ENCODE measurements at places on chromosomes 3 and 15. TPM values are rescaled to one million over a fixed set of nuclear protein-coding genes. Genes with fewer than 3 reads are reported as not detected.

DNA sequence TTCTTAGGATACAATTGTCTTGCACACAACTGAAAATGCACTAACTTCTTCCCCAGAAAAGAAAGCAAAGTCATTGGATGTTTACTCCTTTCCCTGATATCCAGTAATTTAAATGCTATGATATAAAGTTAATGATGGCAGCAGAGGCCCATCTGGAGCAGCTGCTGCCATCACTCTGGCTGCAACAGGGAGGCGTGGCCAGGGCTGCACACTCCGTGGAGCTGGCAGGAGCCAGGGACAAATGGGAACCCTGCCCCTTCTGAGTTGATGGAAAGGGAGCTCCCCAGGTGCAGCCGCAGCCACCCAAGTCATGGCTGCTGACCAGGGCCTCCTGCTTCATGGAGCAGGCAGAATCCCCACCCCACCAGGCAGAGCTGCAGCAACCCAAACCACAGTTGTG is 72.6 kb upstream of the ALDH1A3 start:
- H3K4me1 ChIP-seq, result no peaks in the 10 kb centered on the region
- peaks cover 1% of the 10 kb centered on the region for H3K27me3 ChIP-seq
- no peak overlapping the region for H3K27ac ChIP-seq
- no peaks in the 10 kb centered on the region for H3K36me3 ChIP-seq
- no peak overlapping the region for H3K4me3 ChIP-seq

GRCh38 chr3:180804916-180805315 is 107.6 kb upstream of the FXR1 start:
- no peaks in the 10 kb centered on the region for H3K27me3 ChIP-seq
- no peaks in the 10 kb centered on the region for H3K4me1 ChIP-seq
- H3K27ac ChIP-seq, result no peak overlapping the region
- H3K36me3 ChIP-seq, result no peaks in the 10 kb centered on the region
- DNase-seq, result peak; percentile 9

- H3K36me3 ChIP-seq, result 0 out of 2 replicates have a peak, but pooled peaks cover 2% of the 10 kb centered on the region
- DNase-seq, result no peak
- H3K27me3 ChIP-seq, result no peaks in the 10 kb centered on the region
- peaks cover 62% of the 10 kb centered on the region for H3K4me1 ChIP-seq
These were observed 61.4 kb downstream of the SMAD6 start for GRCh38 chr15:66763186-66764071.

- no peak overlapping the region for H3K4me3 ChIP-seq
- H3K36me3 ChIP-seq, result peaks cover 3% of the 10 kb centered on the region
- no peaks in the 10 kb centered on the region for H3K4me1 ChIP-seq
- H3K27me3 ChIP-seq, result no peaks in the 10 kb centered on the region
- no peak overlapping the region for H3K27ac ChIP-seq
- DNase-seq, result no peak
These were observed 31.9 kb downstream of the ITGA11 start for GRCh38 chr15:68400066-68400456.

- no peak overlapping the region for H3K4me3 ChIP-seq
- no peaks in the 10 kb centered on the region for H3K27me3 ChIP-seq
- DNase-seq, result peak; percentile 4
- H3K4me1 ChIP-seq, result no peaks in the 10 kb centered on the region
- H3K36me3 ChIP-seq, result 0 out of 2 replicates have a peak, but pooled peaks cover 2% of the 10 kb centered on the region
These were observed 8.3 kb downstream of the B3GALNT1 start for GRCh38 chr3:161096771-161097367.

DNA sequence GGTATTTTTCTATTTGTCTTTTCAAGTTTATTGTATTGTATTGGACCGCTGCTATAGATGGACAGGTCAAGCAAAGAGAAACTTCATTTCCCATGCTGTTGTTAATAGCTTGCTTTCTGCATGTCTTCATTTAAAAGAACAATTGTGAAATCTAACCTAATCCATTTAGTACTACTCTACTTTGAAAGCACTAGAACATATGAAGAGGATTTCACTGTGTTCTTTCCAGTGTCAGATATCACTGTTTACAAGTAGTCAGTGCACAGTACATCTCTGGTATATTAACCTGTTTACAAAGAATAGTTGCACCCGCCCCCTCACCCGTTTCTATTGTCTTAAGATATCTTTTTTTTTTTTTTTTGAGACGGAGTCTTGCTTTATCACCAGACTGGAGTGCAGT is 21.8 kb upstream of the EDEM1 start:
- no peaks in the 10 kb centered on the region for H3K27me3 ChIP-seq
- no peaks in the 10 kb centered on the region for H3K36me3 ChIP-seq
- peaks cover 10% of the 10 kb centered on the region for H3K4me1 ChIP-seq
- no peak overlapping the region for H3K4me3 ChIP-seq
- H3K27ac ChIP-seq, result no peak overlapping the region

DNA sequence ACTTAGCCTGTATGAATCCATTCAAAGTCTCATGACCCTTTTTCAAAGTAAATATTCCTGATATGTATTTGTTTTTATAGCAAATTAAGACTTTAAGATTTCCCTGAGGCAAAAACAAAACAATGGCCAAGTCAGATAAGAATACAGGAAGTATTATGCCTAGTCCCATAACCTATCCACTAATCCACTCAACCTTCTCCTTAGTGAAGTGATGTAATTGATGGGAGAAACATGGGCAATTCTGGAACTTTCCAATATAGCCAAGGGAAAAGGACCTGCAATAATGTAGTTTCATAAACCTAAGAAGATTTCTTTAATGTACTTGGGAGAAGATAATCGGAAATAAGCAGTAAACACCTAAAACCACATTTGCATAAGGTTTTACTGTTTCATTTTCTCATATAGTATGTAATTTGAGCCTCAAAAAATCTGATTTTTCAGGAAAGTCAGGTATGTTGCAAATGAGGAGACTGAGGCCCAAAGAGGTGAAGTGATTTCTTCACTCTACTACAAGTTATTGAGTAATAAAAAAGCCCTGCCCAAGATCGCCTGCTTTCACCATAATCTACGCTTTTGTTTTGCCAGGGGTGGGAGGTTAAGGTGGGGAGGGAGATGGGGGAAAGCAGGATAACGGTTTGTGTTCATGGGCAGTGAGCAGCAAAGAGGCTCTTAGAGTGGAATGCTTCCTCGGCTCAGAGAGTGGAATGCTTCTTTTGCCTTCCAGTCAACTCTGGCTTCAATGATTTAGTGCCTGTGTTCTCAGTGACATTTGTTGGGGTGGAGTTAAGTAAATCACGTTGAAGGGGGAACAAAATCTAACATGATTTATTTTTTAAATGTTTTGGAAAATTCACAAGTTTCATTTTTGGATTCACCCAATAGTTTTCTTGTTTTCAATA is 95.0 kb upstream of the FNDC3B start:
- no peak overlapping the region for H3K27ac ChIP-seq
- DNase-seq, result no peak
- no peaks in the 10 kb centered on the region for H3K36me3 ChIP-seq
- no peaks in the 10 kb centered on the region for H3K27me3 ChIP-seq
- H3K4me1 ChIP-seq, result peaks cover 3% of the 10 kb centered on the region
- H3K4me3 ChIP-seq, result no peak overlapping the region

GRCh38 chr3:122618614-122619013 is 41.2 kb downstream of the PARP15 start:
- no peak overlapping the region for H3K27ac ChIP-seq
- H3K4me1 ChIP-seq, result peaks cover 5% of the 10 kb centered on the region
- peaks cover 30% of the 10 kb centered on the region for H3K27me3 ChIP-seq
- DNase-seq, result no peak
- H3K4me3 ChIP-seq, result no peak overlapping the region

- peak; percentile 36 for DNase-seq
- no peak overlapping the region for H3K27ac ChIP-seq
- H3K36me3 ChIP-seq, result peaks cover 13% of the 10 kb centered on the region
- no peaks in the 10 kb centered on the region for H3K27me3 ChIP-seq
These were observed 2.2 kb upstream of the ISG20 start for GRCh38 chr15:88636654-88637053.

- no peaks in the 10 kb centered on the region for H3K36me3 ChIP-seq
- H3K4me1 ChIP-seq, result peaks cover 2% of the 10 kb centered on the region
- H3K27me3 ChIP-seq, result no peaks in the 10 kb centered on the region
- no peak for DNase-seq
These were observed 151.5 kb downstream of the ALCAM start for GRCh38 chr3:105518203-105518602.

DNA sequence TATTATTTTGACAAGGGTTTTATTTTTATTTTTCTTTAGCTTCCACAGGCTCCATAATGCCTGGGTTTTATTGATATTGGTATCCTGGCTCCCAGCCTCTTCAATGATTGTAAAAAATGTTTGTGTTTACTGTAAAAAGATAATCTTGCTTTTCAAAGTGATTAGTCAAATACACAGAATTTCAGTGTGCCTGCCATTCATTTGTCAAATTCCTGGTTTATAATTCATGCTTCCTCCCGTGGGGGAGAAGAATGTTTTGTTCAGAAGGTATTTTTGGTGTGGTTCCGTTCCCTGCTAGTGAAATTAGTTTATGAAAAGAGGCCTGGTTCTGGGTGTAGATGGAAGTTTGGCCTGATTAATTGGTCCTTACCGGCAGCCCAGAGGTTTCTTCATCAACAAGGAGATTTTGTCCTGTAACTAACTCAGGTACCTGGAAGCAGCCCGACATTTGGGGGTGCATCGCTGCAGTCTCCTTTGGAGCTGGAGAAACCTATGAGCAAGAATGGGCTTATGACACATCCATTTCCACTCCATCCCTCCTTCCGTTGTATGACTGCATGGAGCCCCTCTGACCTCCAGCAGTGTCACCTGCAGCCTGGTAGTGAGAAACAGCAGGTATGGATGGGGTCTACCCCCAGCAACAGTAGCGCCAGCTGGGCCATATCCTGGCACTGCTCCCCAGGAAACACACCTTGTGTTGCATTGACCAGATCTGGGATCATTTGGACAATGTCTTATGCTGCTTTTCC is 101.5 kb downstream of the PGPEP1L start:
- H3K4me1 ChIP-seq, result peaks cover 40% of the 10 kb centered on the region
- H3K36me3 ChIP-seq, result peaks cover 44% of the 10 kb centered on the region
- no peak overlapping the region for H3K4me3 ChIP-seq
- no peak for DNase-seq
- H3K27me3 ChIP-seq, result no peaks in the 10 kb centered on the region

GRCh38 chr3:4504340-4505261 is 11.5 kb downstream of the ITPR1 start:
- no peak for DNase-seq
- H3K36me3 ChIP-seq, result no peaks in the 10 kb centered on the region
- peak overlapping the region; percentile 6 for H3K4me3 ChIP-seq
- peak overlapping the region; percentile 7 for H3K27ac ChIP-seq
- H3K27me3 ChIP-seq, result no peaks in the 10 kb centered on the region
- H3K4me1 ChIP-seq, result no peaks in the 10 kb centered on the region

DNA sequence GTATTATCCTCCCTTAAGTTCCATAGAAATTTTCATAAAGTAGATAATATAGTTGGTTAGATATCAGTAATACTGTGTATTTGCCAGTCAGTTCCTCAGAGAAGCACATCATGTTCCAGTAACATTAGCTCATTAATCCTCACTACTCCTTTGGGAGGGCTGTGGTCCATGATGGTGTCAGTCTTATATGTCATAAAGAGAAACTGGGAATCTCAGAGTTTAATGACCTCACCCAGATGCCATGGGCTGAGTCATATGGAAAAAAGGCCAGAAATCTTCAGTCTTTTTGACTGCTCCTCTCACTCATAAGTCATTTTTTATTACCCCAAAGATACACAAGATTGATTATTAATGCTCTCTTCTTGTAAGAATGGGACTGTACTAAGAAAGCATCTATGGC is 188.6 kb downstream of the CHL1 start:
- H3K4me3 ChIP-seq, result no peak overlapping the region
- no peaks in the 10 kb centered on the region for H3K36me3 ChIP-seq
- H3K4me1 ChIP-seq, result no peaks in the 10 kb centered on the region
- H3K27me3 ChIP-seq, result no peaks in the 10 kb centered on the region
- peak; percentile 17 for DNase-seq
- no peak overlapping the region for H3K27ac ChIP-seq

GRCh38 chr3:152054315-152054714 is 180.9 kb downstream of the SUCNR1 start:
- DNase-seq, result no peak
- no peak overlapping the region for H3K4me3 ChIP-seq
- H3K36me3 ChIP-seq, result no peaks in the 10 kb centered on the region
- no peaks in the 10 kb centered on the region for H3K27me3 ChIP-seq
- no peak overlapping the region for H3K27ac ChIP-seq

Gene PLCH1
- not detected for total RNA-seq

Gene TBC1D2B
- total RNA-seq, result 17.8 TPM

Gene CORO2B
- total RNA-seq, result 9.7 TPM

Gene MUC4
- not detected for total RNA-seq

Gene MASP1
- total RNA-seq, result 13.1 TPM

Gene TRPC1
- total RNA-seq, result 5.9 TPM

Measured in IMR-90 (cell line).